ENCODE measurements at places on chromosomes 6 and 20.

GRCh38 chr6:89657445-89658158 lies 19.1 kb upstream of the LYRM2 start:
- DNase-seq: no peak

DNA sequence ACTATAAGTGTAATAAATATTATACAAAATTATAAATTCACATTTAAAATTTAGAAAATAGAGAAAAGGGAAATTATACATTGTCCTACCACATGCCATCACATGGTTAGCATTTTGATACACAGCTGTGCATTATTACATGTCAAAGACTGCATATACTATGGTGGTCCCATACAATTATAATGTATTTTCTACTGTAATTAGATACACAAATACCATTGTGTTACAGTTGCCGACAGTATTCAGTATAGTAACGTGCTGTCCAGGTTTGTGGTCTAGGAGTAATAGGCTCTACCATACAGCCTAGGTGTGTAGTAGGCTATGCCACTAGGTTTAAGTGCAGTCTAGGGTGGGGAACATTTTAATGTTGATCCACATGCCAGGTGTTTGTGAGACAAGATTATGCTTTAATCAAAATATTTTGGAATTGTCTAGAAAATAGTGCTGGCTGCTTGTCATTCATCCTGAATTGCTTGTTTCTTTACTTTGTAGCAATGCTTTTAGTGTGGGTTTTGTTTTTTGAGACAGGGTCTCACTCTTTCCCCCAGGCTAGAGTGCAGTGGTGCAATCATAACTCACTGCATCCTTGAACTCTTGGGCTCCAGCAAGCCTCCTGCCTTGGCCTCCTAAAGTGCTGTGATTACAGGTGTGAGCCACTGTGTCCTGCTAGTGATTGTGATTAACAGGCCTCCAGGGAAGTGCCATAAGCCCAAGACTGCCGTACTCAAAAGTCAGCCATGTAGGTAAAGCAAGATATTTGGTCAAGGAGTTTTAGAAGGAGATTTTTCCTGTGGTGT lies 39.0 kb downstream of the DSTN start:
- DNase-seq: no peak

DNA sequence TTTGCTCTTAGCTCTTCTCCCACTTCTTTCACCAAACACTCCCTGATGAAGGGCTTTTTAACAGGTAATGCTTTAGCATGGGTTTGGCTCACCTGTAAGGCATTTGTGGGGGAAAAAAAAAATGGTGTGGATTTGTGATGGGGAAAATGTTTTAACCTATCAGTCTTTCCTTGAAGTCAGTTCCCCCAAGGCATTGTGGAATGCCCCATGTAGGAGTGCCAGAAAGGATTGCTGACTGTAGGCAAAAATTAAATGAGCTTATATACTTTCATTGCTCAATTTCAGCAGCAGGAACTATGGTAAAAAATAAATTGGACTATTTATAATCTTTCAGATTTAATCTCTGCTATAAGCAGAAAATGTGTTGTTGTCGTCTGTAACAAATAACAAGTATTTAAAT lies 10.6 kb upstream of the SASH1 start:
- no peak for DNase-seq

GRCh38 chr6:45614488-45615285 lies 237.0 kb upstream of the SUPT3H start:
- no peak for DNase-seq

- DNase-seq: no peak
These were observed 76.2 kb upstream of the MAP3K7 start for GRCh38 chr6:90663106-90663505.

DNA sequence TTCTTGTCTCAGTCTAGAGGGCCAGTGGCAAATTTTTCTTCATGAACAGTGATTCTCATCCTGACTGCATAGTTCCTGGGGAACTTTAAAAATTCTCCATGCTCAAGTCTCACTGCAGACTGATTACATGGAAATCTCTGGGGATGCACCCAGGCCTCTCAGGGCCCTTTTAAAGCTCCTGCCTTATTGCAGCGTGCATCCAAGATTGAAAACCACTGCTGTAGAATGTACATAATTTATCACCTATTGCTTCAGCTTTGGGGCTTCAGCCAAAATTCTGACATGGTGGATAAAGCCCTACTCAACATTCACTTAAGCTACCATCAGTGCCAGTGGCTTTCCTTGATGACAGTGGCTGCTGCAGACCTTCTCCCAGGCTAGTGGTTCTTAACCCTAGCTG lies 143.8 kb downstream of the BTBD3 start:
- DNase-seq: no peak

- DNase-seq: no peak
These were observed 112.9 kb upstream of the TOP1 start for GRCh38 chr20:40915756-40916155.

DNA sequence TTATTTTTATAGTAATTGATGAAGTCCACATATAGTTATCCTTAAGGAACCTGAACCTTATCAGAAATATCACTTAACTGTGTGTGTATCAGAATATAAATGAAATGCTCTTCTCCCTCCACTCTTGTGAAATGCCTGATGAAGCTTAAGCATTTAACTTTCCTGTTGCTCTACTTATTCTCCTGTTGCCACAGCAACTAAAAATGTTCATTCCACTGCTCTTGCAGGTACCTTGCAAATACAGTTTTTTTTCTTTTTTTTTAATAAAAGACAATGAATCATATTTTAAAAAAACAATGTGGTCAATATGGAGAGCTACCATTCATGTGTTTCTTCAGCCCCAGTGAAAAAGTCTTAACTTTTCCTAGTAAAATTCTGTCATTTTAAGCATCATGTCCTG lies 210.3 kb downstream of the RFPL4B start:
- no peak for DNase-seq

- DNase-seq: no peak
These were observed 279.6 kb upstream of the JAG1 start for GRCh38 chr20:10953437-10953836.

GRCh38 chr6:21914121-21914973 lies 320.8 kb downstream of the SOX4 start:
- peak; percentile 39 for DNase-seq

DNA sequence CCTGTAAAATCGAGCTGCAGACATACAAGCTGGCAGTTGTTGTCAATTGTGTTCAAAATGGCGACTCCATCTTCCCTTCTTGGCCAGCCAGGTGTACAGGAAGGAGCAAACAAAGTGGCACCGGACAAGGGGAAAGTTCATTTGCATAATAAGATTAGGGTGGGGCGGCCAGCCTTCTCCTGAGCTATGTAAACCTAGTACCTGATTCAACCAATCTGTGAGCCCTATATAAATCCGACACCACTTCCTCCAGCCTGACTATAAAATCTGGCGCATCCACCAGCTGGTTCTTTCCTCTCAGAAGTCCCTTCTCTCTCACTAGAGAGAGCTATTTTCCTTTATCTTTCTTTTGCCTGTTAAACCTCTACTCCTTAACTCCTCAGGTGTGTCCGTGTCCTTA lies 8.1 kb upstream of the HBS1L start:
- no peak for DNase-seq

DNA sequence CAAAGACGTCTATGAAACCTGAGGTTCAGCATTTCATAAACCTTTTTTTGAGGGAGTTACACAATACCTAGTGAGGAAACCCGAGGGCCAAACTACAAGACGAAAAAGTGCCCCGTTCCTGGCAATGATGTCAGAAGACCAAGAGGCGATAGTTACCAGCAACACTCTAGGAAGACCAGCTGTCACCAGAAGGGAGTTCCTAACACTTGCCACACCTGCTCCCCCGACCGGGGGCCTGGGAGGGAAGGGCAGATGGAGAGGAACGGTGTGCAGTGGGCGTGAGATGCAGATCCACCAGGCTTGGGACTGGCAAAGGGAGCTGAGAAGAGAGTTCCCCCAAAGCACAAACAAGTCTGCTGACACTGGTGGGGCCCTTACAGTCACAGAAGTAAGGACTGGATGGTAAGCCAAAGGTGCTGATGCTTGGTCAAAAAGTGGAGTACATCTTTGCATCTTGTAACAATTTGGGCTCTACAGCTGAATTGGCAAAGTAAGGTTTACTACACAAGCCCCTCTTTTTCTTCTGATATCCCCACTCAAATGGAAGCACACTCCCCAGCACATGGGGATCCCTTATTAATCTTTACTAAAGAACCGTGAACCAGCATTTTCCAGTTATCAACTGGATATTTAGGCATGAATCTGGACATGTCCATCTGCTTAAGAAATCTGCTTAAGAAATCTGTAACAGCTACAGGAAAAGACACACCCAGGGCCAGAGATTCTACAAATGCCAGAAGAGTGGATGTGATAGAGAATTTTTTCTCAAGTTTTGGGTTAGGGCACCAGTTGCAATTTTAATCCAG lies 38.5 kb downstream of the PANK2 start:
- no peak for DNase-seq

DNA sequence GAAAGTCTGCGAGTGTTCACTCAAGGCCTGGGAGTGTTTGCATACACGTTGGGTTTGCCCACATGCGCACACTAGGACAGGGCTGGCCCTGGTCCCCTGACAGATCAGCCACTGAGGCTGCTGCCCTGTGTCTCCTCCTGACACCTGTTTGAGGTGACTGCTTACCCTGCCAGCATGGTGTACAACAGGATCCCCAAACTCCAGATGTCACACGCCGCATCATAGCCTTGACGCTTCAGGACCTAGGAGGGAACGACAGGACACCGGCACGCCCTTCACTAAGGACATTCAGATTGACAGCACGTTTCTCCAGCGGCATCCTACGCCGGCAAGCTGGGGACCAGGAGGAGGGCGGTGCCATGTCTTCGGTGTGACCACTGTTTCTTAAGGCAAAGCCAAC lies 37.0 kb upstream of the MPC1 start:
- peak; percentile 32 for DNase-seq

DNA sequence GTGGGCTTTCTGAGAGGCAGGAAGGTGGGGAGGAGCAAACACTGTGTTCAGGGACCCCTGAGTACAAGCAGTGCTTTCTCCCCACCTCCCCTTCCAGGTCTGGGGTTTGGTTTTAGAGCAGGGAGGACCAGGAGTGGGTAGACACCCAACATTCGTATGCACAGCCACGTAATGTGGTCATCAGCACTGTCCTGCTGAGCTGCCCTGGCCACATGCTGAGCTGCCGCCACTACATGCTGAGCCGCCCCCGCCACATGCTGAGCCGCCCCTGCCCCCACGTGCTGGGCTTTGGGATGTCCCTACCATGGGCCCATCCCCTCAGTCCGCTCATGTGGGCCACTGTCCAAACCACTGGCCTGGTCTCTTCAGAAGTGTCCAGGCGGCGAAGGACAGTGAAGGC lies 214.9 kb upstream of the CST7 start:
- no peak for DNase-seq

GRCh38 chr6:54846857-54847674 lies 495 bp downstream of the FAM83B start:
- no peak for DNase-seq
